RWPE2 (cell line): ENCODE measurements at places on chromosomes 11 and 22.

GRCh38 chr22:28799606-28800307 lies 612 bp downstream of the XBP1 start:
- peaks cover 55% of the 10 kb centered on the region for H3K36me3 ChIP-seq
- H3K4me1 ChIP-seq: peaks cover 17% of the 10 kb centered on the region
- peak overlapping the region; percentile 90 for H3K27ac ChIP-seq
- H3K27me3 ChIP-seq: no peaks in the 10 kb centered on the region
- no peak for DNase-seq

DNA sequence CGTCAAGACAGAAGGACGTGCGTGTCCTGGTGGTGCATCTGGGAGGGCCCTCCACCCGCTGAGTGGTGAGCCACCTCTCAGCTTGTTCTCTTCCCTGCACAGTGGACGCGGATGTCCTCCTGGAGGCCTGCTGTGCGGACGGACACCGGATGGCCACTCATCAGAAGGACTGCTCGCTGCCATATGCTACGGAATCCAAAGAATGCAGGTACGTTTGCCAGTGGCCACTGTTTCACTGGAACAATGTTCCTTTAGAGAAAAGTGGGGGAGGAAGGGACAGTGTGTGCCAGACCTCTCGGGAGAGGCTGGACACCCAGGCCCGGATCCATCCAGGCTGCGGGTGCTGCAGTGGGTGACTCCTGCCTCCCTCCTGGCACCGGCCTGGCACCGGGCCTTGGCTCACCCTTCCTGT lies 15.9 kb downstream of the FBLN1 start:
- no peak for DNase-seq
- H3K36me3 ChIP-seq: peaks cover 12% of the 10 kb centered on the region; the same call in 1 of the 2 replicates
- H3K27ac ChIP-seq: peak overlapping the region; percentile 56
- H3K4me1 ChIP-seq: peaks cover 15% of the 10 kb centered on the region

GRCh38 chr11:106691807-106692365 lies 326.4 kb downstream of the GUCY1A2 start:
- peaks cover 18% of the 10 kb centered on the region for H3K4me1 ChIP-seq
- no peaks in the 10 kb centered on the region for H3K27me3 ChIP-seq
- DNase-seq: no peak
- H3K4me3 ChIP-seq: no peak overlapping the region

- H3K4me1 ChIP-seq: peaks cover 16% of the 10 kb centered on the region
- H3K27me3 ChIP-seq: no peaks in the 10 kb centered on the region
- H3K4me3 ChIP-seq: no peak overlapping the region
- peak overlapping the region; percentile 50 for H3K27ac ChIP-seq
- no peak for DNase-seq
These were observed 565.9 kb downstream of the ETS1 start for GRCh38 chr11:128021349-128022006.

GRCh38 chr22:48492366-48493320 lies 1335.0 kb downstream of the BRD1 start:
- no peaks in the 10 kb centered on the region for H3K4me1 ChIP-seq
- no peak overlapping the region for H3K4me3 ChIP-seq
- H3K27ac ChIP-seq: no peak overlapping the region
- DNase-seq: no peak

- H3K36me3 ChIP-seq: no peaks in the 10 kb centered on the region
- H3K4me1 ChIP-seq: peaks cover 4% of the 10 kb centered on the region
- H3K27me3 ChIP-seq: no peaks in the 10 kb centered on the region
- no peak overlapping the region for H3K4me3 ChIP-seq
- peak overlapping the region; percentile 1 for H3K27ac ChIP-seq
These were observed 4.8 kb downstream of the BEST1 start for GRCh38 chr11:61954851-61955421.

DNA sequence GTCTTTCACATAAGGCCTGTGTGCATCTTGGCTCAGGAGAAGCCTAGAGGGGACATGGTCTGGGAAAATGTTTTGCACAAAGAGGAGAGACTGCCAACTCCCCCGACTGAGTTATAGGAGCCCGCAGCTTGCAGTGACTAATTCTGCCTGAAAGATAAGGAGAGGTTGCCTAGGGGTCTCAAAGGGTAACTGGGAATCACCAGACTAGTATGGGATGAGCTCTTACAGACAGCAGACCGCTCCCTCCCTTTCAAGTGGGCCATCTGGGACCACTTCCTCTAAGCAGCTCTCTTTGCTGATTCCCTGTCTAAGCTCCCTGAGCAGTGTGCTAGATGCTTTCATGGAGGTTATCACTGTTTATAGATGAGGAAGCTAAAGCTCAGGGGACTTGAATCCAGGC lies 105.1 kb downstream of the TENM4 start:
- no peaks in the 10 kb centered on the region for H3K36me3 ChIP-seq
- no peak overlapping the region for H3K27ac ChIP-seq
- no peak overlapping the region for H3K4me3 ChIP-seq
- no peaks in the 10 kb centered on the region for H3K4me1 ChIP-seq
- no peak for DNase-seq

- H3K36me3 ChIP-seq: no peaks in the 10 kb centered on the region
- no peak overlapping the region for H3K27ac ChIP-seq
- H3K27me3 ChIP-seq: peaks cover 23% of the 10 kb centered on the region
- DNase-seq: no peak
These were observed 2.9 kb upstream of the LRRC32 start for GRCh38 chr11:76673176-76674142.

- H3K4me1 ChIP-seq: no peaks in the 10 kb centered on the region
- no peak for DNase-seq
- no peaks in the 10 kb centered on the region for H3K36me3 ChIP-seq
- H3K4me3 ChIP-seq: no peak overlapping the region
- no peak overlapping the region for H3K27ac ChIP-seq
These were observed 17.8 kb downstream of the PI4KA start for GRCh38 chr22:20840646-20841371.

- H3K27me3 ChIP-seq: no peaks in the 10 kb centered on the region
- peaks cover 11% of the 10 kb centered on the region for H3K4me1 ChIP-seq
- no peak for DNase-seq
- peaks cover 24% of the 10 kb centered on the region for H3K36me3 ChIP-seq
- peak overlapping the region; percentile 54 for H3K4me3 ChIP-seq
- H3K27ac ChIP-seq: peak overlapping the region; percentile 33
These were observed 898 bp downstream of the ZNF215 start for GRCh38 chr11:6927030-6927617.

DNA sequence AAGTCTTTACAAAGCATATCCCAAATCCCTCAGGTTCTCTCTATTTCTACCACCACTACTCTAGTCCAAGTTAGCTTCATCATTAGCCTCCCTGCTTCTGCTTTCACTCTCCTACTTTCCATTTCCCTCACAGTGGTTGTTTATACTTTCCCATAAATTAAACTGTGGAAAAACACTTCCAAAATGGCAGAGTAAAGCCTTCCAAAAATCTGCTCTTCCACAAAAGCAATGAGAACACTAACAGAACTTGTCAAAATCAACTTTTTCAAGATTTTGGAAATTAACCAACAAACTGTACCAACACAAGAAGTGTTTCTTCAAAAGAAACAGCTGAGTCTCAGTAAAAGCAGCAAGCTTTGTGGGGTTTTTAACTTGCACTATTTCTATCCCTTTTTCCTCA lies 71.8 kb downstream of the TTC28 start:
- no peaks in the 10 kb centered on the region for H3K27me3 ChIP-seq
- H3K4me3 ChIP-seq: no peak overlapping the region
- no peak for DNase-seq
- no peaks in the 10 kb centered on the region for H3K4me1 ChIP-seq
- no peaks in the 10 kb centered on the region for H3K36me3 ChIP-seq
- no peak overlapping the region for H3K27ac ChIP-seq

DNA sequence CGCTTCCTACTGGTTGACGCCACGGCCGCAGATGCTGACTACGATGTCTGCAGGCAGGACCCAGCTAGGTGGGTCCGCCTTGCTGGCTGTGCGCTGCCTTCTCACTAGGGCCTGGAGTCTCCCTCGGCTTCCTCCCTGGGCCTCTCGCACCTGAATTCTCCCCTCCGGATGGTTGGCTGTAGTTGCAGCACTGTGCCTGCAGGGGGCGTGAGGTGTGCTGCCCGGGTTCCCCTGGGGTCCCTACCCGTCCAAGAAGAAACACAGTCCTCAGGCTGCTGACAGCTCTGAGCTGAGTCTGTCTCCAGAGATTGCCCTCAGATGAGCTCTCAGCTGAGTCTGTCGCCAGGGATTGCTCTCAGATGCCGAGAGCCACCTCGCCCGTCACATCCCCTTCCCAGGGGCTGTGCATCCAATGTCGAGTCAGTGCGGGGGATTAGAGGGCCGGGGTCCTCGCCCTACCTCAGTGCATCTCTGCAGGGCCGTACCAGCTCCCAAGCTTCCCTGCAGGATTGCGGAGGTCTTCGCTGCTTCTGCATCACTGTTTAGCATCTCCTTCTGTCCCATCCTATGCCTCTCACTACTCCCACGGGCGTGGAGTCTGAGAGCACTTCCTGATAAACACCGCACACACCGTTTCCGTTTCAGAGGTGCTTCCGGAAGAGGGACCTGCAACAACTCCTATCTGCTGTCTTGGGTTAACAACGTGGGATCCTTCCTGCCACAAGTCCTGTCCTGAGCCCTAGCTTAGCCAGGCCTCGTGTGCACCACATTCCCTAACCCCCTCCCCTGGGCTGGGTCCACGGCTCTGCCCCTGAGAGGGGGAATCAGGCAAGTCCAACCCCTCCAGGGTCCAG lies 196.9 kb downstream of the CSNK2A3 start:
- no peak overlapping the region for H3K27ac ChIP-seq
- H3K27me3 ChIP-seq: no peaks in the 10 kb centered on the region
- no peak for DNase-seq
- H3K4me3 ChIP-seq: no peak overlapping the region

DNA sequence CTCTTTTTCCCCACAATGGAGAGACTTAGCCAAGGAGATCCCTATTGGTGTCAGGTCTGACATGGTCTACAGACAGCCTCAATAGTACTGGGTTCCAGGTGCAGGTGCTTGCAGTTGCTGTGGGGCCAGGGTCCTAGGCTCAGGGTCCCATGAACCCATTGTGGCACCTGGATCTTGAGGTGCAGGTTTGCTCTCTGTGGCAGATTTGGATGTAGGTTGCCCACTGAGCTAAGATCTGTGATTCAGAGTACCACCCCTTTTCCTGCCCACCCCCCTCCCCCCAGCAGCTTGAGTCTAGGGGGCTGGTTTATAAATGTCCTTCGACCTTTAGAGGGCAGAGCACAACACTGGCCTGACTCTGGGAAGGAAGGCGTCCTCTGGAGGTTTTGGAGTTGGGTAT lies 147.0 kb downstream of the APIP start:
- H3K27me3 ChIP-seq: no peaks in the 10 kb centered on the region
- no peaks in the 10 kb centered on the region for H3K36me3 ChIP-seq
- no peak for DNase-seq
- H3K27ac ChIP-seq: no peak overlapping the region

DNA sequence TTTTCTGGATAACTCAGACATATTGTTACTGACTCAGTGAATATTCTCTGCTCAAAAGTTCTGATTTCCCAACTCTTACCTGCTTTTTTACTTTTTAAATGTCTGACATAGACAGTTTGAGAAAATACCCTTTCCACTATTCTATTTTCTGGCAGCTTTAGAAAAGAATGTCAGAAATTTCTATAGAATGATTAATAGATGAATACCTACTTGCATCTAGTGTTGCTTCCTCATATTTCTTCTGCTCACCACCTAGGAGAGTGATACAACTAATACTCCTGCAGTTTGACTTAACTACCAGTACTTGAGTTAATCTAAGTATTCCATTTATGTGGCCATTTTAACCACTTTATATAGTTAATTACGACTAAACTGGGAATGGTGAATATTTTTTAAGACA lies 55.2 kb downstream of the KDM2A start:
- no peak overlapping the region for H3K4me3 ChIP-seq
- peak overlapping the region; percentile 53 for H3K27ac ChIP-seq
- DNase-seq: no peak

- no peaks in the 10 kb centered on the region for H3K36me3 ChIP-seq
- H3K27me3 ChIP-seq: peaks cover 24% of the 10 kb centered on the region
- no peak for DNase-seq
- no peak overlapping the region for H3K27ac ChIP-seq
These were observed 1333.9 kb downstream of the BRD1 start for GRCh38 chr22:48493733-48494132.

DNA sequence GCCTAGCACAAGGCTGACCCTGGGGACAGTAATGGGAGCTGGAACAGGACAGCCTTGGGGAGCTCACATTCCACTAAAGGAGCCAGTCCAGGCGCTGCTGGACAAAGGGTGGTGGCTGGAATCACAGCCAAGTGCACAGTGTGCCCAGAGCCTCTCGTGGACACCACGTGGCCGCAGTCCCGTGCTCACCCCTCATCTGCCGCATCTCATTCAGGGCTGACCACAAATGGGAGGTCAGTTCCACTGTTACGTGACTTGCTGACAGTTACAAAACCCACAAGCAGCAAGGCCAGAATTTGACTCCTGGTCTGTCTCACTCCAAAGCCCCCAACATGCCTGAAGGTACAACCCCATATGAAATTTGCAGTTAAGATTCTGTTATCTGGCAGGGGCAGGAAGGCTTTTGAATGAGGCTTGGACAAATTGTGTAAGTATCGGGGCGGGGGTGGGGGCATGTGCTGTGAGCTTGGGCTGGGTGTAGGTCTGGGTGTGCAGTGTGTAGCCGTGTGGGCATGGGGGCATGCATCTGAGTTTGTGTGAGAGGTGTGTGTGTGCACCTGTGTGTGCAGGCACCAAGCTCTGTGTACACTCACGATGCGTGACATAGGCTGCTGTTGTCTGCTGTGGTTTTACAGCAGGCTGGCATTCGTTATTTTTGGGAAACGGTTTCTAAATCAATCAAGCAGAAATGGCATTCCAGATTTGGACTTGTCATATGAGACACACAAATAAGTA lies 301.7 kb downstream of the BRD1 start:
- H3K4me3 ChIP-seq: no peak overlapping the region
- no peak for DNase-seq

DNA sequence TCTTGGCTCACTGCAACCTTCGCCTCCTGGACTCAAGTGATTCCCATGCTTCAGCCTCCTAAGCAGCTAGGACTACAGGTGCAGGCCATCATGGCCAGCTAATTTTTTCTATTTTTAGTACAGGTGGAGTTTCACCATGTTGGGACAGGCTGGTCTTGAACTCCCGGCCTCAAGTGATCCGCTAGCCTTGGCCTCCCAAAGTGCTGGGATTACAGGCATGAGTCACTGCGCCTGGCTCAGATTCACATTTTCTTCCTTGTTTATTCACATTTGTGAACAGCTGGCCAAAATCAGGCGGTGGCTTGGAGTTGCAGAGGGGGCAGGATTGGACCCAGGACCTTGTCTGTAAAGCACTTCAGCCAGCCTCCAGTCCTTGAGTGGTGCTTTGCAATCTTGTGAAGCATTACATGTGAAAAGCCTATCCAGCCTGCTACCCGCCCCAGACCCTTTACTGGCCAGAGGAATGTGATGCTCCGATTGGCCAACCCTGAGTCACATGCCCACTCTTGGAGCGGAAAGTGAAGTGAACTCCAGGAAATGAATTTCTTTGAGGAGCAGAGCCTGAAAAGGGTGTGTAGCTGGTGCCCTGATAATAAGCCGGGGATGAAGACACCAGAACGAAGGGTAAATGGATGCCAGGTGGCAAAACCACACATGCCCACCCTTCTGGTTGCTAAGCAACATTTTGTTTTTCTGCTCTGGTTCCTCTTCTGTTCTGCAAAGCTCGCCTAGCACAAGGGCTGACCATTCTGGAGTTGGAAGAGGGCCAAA lies 62.6 kb upstream of the PTPRJ start:
- no peak overlapping the region for H3K27ac ChIP-seq
- no peaks in the 10 kb centered on the region for H3K36me3 ChIP-seq
- H3K4me1 ChIP-seq: no peaks in the 10 kb centered on the region
- no peak for DNase-seq

GRCh38 chr11:12950670-12951069 lies 58.4 kb upstream of the RASSF10 start:
- no peaks in the 10 kb centered on the region for H3K36me3 ChIP-seq
- no peaks in the 10 kb centered on the region for H3K27me3 ChIP-seq
- DNase-seq: no peak
